ENCODE measurements at places on chromosomes 3 and 15.

DNA sequence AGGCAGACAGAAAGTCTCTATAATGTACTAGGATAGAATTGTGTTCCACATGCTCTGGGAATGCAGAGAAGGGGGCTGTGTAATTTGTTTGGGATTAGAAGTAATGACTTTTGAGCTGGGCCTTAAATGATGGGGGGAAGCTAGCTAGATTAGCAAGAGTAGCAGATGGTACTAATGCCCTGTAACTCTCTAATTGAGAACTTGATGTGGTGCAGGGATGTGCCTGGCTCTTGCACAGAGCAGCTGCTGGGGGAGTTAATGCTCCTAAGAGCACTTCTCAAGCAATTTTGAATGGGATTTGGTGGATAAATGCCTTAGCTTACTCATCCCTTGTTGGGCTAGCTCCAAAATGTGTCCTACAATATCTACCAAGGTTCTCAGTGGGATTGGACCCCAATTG, 12.4 kb upstream of the SYN2 start:
- no peak for DNase-seq

- no peak for DNase-seq
These were observed 14.9 kb downstream of the NR1I2 start for GRCh38 chr3:119796785-119797184.

GRCh38 chr15:83698294-83698693, 44.4 kb downstream of the ADAMTSL3 start:
- DNase-seq: no peak

DNA sequence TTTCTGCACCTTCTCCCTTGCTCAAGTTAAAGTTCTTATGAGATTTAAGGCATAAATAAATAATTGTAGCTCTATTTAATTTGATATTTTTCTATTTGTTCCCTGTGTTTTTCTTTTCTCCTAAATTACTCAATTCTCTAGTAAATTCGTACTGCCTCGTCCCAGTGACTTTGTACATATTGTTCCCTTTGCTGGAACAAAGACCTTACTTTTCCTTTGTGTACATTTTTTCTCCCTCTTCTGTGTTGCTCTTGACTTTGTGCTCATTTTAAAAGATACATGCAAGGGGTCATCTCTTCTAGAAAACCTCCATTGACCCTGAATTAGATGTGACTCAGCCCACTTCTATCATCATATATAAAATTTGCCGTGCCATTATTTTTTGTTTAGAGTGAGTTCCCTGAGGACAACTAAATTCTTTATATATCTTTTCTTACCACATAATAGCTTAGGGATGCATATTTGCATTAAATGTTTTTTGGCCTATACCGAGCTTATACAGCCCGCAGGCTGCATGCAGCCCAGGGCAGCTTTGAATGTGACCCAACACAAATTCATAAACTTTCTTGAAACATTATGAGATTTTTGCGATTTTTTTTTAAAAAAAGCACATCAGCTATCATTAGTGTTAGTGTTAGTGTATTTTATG, 29.6 kb downstream of the PPP4R2 start:
- DNase-seq: no peak

DNA sequence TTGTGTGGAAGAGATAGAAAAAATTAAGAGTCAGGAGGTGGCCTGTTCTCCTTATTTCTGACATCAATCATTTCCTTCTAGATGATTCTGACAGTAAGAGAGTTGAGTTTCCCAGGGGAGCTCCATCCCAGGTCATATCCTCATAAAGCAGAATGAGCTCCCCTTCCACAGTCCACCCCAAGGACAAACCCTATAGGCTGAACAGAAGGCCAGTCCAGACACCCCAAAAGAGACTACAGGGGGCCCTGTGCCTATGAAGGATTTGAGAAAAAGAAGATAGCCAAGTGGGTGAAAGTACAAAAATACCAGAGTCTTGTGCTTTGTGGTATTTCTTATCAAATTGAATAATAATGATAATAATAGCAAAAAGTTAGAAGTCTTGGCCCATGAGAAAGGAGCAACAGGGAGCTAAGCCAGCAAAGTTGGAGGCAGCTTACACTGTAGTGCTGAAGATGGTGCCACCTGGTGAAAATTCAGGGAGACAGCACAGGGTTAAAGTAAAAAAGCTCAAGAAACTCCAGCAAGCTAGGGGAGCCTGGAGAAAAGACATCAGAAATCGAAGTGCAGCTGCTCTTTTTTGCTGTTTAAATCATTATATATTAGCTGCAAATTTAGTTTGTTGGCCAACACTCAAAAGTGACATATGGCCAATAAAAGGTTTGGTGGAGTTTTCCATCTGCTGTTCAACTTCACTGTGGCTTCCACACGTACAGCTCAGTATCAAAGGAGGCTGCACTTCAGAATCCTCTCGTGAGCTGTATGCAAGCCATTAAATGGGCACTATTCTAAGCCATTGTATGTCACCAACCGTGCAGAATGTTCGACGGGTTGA, 35.8 kb upstream of the SLC24A5 start:
- no peak for DNase-seq

GRCh38 chr3:168273917-168274316, 178.2 kb upstream of the GOLIM4 start:
- no peak for DNase-seq

Measured in stimulated activated CD4-positive, alpha-beta T cell treated with anti-CD3 and anti-CD28 coated beads, Interleukin-2, amount 100 ng/mL, for 48 hours (primary cell).